ENCODE measurements at places on chromosomes 3 and 15.

- DNase-seq: no peak
Observed at GRCh38 chr3:54556630-54557029, 371.2 kb downstream of the LRTM1 start.

- DNase-seq: no peak
Observed at GRCh38 chr15:56805466-56806147, 72.3 kb upstream of the ZNF280D start.

- DNase-seq: no peak
Observed at GRCh38 chr3:147412917-147413685, 3.9 kb downstream of the ZIC1 start.

- no peak for DNase-seq
Observed at GRCh38 chr3:125051205-125051604, 4.6 kb downstream of the HEG1 start.

GRCh38 chr3:15108082-15108545 is 9.2 kb upstream of the RBSN start:
- DNase-seq: peak; percentile 88

DNA sequence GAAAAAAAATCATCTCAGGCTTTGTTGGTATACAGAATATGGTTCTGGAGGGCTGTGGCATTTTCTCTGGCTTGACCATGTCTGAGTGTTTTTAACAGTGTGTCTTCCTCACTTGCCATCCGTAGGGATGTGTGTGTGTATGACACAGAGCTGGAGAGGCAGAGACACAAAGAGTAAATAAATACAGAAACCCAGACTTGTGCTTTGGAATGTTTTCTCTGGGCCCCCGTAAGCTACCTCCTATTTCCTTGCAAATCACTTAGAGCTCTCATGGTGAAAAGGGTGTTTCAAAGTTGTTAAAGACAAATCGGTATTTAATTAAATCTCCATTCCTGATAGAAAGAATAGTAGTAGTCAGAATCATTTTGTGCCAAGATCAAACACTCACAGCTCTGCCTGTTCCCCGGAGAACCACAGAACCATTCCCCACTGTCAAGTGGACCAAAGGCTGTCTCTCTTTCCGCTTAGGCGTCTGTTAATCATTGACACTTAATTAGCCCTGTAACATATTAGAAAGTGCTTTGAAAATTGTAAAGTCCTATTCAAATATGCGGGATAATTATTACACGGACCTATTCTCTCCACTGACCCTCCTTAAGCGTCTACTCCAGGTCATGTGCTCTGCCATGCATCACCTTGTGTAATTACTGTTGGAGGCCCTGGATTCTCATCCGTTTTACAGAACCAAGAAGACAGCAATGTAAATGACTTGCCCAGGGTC is 313.6 kb upstream of the TLE3 start:
- no peak for DNase-seq

DNA sequence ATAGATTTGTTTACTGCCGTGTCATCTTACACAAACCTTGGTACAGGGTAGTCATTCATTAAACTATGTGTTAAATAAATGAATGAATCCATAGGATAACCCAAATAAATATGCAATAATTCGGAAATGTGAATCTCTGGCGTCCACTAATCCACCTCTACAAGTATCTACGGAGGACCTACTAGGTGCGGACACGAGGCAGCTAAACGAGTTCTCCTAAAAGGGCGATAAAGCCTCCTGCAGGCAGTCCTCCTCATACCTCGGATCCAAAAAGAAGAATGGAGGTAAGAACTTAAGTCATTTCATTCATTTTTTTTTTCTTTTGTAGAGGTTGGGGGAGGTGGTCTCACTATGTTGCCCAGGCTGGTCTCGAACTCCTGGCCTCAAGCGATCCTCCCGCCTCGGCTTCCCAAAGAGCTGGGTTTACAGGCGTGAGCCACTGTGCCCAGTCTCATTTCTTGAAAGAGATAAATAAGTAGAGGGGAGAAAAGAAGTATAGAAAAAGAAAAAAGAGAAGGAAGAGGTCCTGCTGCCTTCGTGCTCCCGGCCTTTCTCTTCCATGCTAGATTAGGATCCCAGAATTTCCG is 706 bp upstream of the RPL35A start:
- DNase-seq: no peak

GRCh38 chr3:127682561-127682960 is 9.8 kb downstream of the ABTB1 start:
- no peak for DNase-seq

DNA sequence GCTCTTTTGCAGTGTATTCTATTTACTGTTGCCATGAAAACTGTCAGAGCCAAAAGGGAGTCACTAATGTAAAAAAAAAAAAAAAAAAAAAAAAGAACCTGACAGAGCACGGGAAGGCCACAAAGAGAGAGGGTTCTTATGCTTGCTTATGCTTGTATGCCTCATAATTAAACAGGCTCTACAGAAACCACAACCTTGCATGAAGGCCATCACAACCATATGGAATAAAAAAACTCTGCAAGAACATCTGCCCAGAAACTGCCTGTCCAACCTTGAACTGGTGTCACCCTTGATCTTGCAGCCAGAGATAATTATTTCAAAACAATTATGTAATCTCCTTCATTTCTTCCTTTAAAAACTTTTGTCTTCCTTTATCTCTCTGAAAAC is 50.1 kb downstream of the CFAP20DC start:
- no peak for DNase-seq

- peak; percentile 92 for DNase-seq
Observed at GRCh38 chr15:65384895-65385869, 7.4 kb upstream of the IGDCC3 start.

Data from HEK293T (cell line).